Esophagus squamous epithelium (tissue), 5 donors: ENCODE measurements at places on chromosomes 13 and 19.

GRCh38 chr19:3363841-3364500, 2.4 kb upstream of the NFIC start:
- no peak for DNase-seq

DNA sequence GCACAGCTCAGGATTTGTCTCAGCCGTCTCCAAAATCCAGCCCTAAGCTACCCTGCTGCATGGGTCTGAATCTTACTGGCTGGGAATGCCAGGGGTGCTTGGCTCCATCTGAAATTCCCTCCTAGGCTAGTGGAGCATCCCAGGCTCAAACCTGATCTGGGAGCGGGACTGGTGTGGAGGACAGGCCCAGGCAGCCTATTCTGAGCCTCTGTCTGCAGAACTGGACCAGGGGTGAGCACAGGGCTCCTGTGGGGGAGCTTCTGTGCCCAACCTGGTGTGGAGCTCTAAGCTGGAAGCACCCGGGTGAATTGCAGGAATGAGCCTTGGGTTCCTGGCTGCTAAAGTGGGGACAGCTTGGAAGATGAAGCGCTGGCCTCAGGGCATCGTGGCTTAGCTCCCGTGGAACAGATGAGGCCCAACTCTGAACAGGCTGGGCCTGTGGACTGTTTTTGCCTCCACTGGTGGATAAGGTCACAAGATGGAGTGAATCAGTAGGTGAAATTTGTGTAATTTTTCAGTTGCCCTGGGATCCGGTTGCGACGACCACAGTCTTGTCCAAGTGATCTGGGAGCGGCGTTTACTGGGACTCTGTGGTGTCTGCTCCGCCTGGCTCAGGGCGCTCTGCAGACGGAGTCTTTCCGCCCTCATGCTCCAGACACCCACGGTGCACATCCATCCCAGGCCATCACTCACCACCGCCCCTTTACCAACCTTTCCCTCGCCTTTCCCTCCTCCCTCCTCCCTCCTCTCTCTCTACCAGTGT, 79.5 kb downstream of the TEX29 start:
- no peak for DNase-seq

- DNase-seq = no peak
Measured at GRCh38 chr13:52061587-52061986, 37.1 kb downstream of the UTP14C start.

DNA sequence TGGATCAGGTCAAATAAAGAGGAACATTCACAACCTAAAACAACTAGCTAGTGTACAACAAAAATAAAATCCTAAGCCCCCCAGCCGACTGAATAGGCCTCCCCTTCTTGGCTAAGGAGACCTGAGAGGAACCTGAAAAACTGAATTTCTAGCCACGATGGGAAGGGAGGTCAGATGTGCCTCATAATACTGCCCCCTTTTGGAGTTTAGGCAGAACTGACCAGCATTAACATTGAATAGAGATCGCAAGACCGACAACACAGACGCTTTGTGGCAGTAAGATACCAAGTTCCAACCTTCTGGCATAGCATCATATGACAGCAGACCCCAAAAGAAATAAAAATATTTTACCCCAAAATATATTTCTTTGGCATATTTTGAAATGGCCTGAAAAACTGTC, 15.9 kb downstream of the CBY2 start:
- no peak for DNase-seq

DNA sequence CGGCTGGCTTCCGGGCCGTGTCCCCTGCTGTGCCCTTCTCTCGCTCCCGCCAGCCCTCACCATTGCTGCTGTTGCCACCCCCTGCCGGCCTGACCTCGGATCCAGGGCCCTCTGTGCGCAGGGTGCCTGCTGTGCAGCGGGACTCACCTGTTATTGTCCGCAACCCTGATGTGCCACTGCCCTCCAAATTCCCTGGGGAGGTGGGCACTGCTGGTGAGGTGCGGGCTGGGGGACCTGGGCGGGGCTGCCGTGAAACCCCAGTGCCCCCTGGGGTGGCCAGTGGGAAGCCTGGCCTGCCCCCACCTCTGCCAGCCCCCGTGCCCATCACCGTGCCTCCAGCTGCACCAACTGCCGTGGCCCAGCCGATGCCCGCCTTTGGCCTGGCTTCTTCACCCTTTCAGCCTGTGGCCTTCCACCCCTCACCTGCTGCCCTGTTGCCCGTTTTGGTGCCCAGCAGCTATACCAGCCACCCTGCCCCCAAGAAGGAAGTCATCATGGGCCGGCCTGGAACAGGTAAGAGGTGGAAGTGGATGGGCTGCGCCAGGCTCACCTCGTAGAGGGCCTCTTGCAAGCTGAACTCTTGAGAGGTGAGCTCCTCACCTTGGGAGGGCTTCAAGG, 5.1 kb downstream of the CIC start:
- no peak for DNase-seq

DNA sequence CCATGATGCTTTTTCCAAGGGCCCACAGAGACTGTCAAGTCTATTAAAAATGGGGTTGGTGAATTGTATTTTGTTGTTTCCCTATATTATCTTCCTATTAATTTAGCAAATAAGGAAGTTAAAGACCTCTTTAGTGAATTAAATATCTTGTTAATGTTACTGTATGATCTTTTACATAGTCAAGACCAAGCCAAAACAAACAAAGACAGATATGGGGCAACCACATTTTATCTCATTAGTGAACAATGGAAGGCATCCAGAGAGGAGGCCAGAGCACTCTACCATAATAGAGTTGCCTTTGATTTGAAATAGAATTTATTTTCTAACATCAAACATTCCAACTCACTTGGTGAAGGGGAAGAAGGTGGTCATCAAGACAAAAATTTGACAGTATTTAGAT, 169.4 kb downstream of the B3GLCT start:
- DNase-seq = no peak

GRCh38 chr19:40802300-40803169, 3.5 kb downstream of the EGLN2 start:
- no peak for DNase-seq

GRCh38 chr13:22090106-22090505, 419.2 kb downstream of the FGF9 start:
- no peak for DNase-seq

GRCh38 chr13:36766295-36766694, 52.7 kb upstream of the RFXAP start:
- no peak for DNase-seq

DNA sequence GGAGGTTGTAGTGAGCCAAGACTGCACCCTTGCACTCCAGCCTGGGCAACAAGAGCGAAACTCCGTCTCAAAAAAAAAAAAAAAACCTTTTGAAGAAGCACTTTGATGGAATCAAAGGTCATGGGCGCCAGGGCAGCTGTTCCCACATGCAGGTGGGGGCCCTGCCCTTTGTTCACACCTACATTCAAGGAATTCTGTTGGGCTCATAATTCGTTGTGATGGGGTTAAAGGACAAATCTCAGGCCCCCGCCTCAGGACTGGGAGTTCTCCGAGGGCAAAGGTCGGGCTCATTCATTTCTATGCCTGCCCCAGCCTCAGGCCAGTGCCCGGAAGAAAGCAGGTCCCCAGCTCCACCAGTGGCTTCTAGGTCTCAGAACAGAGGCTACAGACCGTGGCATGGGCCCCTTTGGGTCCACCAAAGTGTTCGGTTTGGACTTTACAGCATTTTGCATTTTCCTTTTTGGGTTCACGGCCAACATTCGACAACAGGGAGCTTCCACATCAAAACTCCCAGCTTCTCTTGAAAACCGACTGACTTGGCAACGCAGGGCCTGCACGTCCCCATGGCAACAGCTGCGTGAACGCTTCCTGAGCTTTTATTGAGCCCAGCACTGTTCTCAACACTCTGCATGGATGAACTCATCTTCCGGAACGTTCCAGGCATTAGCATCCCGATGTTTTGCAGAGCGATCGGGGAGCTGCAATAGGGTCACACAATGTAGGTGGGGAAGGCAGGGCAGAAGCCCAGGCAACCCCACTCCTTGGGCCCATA, 10.1 kb upstream of the GTF2F1 start:
- no peak for DNase-seq

GRCh38 chr13:21987793-21988192, 316.9 kb downstream of the FGF9 start:
- no peak for DNase-seq

DNA sequence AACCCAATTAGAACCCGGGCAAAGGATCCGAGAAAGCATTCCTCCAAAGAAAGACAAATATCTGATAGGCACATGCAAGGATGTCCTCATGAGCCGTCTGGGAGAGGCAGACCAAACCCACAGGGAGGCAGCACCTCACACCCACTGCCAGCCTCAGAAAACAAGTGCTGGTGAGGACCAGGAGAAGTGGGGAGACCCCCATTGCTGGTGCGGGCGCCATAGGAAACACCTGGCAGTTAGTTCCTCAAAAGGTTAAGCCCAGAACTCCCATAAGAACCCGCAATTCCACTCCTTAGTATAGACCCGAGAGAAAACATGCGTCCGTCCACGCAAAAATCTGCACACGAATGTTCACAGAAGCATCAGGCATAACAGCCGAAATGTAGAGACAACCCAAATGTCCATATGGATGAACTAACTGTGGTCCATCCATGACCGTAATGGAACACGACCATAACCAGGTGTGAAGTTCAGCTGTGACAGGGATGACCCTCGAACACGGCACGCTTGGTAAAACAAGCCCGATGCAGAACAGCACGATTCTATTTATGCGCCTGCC, 7.9 kb downstream of the ZNF787 start:
- DNase-seq = no peak

DNA sequence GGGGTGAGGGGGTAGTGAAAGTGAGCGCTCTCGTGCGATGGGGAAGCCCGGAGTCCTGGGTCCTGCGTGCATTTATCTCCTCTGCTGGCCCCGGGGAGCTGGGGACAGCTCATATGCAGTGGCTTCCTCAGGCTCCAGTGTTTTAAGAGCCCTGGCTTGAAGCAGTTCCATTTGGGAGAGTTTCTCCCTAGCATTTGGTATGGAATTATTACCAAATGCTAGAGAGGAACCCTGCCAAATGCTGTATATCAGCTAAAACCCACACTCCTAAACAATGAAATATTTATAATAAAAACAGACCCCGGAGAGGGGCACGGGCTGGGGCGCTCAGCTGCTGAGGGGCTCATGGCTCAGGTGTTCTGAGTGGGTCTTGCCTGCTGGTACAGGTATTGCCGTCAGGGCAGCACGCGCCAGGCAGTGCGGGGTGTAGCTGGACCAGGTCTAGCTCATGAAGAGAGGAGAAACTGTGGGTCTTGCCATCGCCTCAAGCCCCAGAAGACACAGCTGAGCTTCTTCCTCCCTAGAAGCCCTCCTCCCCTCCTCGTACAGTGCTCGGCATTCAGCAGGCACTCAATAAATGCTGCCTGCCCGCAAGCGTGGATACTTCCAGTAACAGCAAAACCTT, 163.6 kb upstream of the ZNF536 start:
- no peak for DNase-seq

GRCh38 chr19:20313894-20314293, 146.9 kb downstream of the ZNF486 start:
- no peak for DNase-seq

GRCh38 chr19:10217085-10217484, 14.0 kb downstream of the S1PR2 start:
- no peak for DNase-seq

DNA sequence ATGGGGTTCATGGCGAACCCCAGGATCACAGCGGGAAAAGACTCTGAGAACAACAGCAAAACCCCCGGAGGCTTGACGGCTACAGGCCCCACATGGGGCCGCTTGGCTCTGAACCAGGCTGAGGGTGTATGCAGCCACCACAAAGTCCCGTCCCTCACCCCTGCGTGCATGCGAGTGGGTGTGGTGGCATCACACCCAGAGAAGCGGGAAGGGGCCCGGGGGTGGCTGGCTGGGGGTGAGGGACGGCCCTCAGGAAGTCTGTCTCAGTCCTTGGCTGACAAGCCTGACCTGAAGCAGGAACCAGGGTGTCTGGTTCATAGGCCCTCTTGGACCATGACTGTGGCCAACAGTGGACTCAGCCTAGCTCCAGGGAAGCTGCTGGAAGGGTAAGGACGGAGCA, 34.2 kb downstream of the CEBPG start:
- DNase-seq = no peak

- no peak for DNase-seq
Measured at GRCh38 chr13:46598820-46599180, 45.8 kb downstream of the LRCH1 start.

DNA sequence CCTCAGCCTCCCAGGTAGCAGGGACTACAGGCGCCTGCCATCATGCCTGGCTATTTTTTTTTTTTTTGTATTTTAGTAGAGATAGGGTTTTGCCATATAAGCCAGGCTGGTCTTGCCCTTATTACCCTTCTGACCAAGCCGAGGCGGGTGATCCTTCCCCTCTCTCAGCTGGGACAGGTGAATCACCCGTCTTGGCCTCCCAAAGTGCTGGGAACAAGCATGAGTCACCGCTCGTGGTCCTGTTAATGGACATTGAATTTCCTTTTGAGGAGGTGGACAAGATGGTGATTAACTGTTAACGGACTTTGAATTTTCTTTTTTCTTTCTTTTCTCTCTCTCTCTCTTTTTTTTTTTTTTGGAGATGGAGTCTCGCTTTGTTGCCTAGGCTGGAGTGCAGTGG, 10.6 kb downstream of the CD70 start:
- DNase-seq = no peak

DNA sequence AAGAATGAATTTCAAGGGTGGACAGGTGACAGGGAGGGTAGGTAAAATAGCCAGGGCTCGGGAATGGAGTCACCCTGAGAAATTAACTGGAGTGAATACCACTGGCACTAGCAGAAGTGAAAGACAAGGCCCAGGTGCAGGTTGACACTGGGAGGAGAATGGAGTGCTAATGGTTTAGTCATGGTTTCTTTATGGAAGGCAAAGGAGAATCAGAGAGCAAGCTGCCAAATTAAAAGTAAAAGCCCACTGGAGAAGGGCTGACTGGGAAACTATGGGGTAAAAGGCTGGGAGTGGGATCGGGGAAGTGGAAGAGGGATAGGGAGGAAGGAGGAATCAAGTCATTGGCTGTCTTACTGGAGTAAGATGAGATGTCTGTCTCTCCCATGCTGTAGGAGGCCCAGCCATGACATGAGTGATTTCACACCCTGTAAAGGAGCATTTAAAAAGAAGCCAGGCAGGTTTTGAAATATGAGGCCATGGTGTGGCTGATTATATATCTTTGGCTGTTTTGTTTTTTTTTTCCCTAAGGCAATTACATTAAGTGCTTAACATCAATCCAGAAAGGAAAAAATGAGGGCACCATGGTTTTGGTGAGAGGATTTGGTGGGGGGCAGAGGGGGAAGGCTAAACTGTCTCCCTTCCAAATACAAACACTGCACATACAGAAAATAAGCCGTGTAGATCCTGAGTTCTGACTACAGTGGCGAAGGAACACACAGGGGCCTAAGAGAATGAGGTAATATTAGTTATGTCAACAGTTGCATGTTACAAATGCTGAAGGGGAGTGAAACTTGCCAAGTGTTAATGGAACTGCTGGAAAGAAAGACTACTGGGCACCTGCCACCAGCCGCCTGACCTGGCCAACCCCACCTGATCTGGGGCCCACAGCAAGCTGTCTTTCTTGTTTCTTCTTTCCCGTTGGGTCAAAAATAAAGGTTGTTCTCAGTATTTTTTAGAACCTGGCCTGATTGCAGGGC, 183.5 kb upstream of the TSC22D1 start:
- no peak for DNase-seq

GRCh38 chr19:38020311-38020710, 113.3 kb downstream of the SIPA1L3 start:
- DNase-seq = no peak
